ENCODE measurements at places on chromosomes 4 and X.

DNA sequence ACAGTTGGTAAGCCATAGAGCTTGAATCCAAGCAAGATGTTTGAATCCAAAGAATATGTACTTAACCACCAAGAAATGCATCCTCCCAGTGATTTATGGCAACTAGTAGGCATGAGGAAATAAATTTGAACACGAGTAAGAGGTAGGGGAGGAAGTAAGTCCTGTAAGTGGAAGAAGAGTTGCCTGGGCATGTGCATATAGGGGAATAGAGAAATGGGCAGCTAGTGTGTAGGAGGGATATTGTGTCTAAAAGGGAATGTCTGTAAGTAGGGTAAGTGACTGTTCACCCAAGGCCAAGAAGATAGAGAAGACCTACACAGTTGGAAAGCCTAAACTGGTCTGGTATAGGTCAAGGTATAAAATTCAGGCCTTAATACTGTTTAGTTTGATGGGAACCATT, 4.6 kb downstream of the SH3BGRL start:
- DNase-seq = no peak

- DNase-seq = no peak
Measured at GRCh38 chrX:41289095-41289494, 44.9 kb upstream of the DDX3X start.

GRCh38 chr4:138178566-138178965, 63.6 kb downstream of the SLC7A11 start:
- DNase-seq = no peak

DNA sequence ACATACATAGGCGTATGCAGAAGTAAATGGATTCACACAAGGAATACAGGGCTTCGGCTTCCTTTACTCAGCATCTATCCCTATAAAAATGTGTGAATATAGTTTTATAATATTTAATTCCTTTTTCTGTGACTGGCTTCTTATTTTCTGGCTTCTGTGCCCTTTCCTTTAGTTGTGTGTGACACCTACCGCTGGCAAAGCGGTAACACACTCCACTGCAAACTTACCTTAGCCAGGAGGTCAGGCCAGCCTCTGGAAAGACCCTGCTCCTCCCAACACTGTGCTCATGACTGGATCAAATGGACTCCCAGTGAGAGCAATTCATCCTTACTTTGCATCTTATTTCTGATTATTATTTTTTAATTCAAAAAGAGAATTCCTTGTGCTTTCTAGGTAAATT, 244.2 kb downstream of the ANK2 start:
- no peak for DNase-seq

GRCh38 chr4:118280501-118281218, 72.1 kb downstream of the PRSS12 start:
- DNase-seq = no peak

DNA sequence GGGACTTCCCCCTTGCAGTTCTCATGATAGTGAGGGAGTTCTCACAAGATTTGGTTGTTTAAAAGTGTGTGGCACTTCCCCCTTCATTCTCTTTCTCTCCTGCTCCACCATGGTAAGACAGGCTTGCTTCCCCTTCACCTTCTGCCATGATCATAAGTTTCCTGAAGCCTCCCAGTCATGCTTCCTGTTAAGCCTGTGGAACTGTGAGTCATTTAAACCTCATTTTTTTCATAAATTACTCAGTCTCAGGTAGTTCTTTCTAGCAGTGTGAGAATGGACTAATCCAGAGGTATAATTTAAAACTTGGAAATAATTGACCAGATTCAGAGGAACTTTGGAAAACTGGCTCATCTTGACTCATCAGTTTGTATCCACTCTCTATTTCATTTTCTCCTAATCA, 129.0 kb downstream of the TMEM47 start:
- no peak for DNase-seq

- DNase-seq = no peak
Measured at GRCh38 chr4:40265910-40266274, 69.1 kb downstream of the RHOH start.

GRCh38 chr4:821631-822030, 4.3 kb downstream of the CPLX1 start:
- no peak for DNase-seq

GRCh38 chr4:150087006-150087405, 8.8 kb downstream of the DCLK2 start:
- DNase-seq = no peak

Measured in left forelimb (tissue), 1 donor.